Stimulated activated CD4-positive, alpha-beta T cell treated with anti-CD3 and anti-CD28 coated beads, TNF-alpha, amount 100 ng/mL, for 1 hour (primary cell): ENCODE measurements at places on chromosomes 12 and 14.

GRCh38 chr12:70722584-70723343 is 85.5 kb upstream of the PTPRB start:
- DNase-seq = no peak

DNA sequence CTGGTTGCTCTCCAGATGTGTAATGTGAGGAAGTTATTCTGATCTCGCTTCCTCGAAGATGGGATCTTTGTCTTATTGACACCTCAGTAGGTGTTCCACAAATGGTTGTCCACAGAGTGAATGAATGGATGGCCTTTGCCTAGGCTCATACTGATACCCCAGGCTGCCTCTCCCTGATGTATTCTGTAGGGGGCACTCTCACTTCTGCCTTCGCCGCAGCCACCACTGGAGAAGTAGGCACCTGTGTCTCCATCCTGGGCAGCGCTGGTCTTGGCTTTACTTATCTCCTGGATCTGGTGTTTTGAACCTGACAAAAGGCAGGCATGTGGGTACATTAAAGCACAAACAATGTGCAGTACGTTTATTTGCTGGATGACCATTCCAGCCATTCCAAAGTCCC is 82.1 kb downstream of the ZFP36L1 start:
- no peak for DNase-seq

- no peak for DNase-seq
These were observed 5.6 kb upstream of the MYH7 start for GRCh38 chr14:23441076-23441475.

DNA sequence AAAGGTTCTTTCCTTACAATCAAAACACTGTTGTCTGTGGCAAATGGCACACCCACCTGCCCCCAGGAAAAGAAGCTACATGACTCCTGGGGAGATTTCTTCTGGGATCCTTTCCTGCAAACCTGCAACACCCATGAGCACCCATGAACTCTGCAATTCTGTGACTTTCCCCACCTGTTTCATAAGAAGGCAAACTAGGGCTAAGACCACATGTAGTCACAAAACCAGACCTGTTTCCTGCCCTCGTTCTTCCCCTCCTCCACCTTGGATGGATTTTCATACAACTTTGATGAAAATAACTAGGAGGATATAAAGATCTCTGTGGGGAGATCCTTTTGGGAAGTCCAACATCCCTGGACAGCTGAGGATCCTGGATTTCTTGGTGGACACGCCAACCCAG is 1084.7 kb downstream of the BCL11B start:
- DNase-seq = no peak

DNA sequence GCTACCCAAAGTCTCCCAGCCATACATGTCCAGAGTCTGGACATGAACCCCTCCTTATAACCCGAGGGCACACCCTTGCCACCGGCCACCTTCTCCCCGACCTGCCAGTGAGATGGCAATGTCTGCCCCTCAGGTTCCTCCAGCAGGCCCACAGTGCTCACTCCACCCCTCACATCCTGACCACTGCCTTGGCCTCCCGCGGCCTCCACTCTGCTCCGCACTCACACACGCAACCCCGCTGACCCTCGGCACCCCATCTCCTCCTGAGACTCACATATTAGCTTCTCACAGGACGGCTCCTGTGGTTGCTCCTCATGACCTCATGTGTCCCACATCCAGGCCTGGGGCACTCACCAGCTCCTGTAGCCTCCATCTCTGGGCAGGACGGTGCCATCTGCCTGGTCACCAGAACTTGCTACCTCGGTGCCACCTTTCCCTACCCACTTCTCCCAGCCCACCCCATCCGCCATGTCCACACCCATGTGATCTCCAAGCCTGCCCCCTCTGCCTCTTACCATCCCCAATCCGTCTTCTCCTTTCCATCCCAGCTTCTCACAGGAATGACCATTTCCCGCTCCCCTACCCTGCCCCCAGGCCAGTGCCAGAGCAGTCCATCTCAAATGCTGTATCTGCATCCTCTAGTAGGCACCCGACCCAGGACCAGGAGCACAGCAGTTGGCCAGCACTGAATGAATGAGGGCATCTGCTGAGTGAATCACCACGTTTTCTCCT is 198.6 kb upstream of the DIO3 start:
- DNase-seq = no peak

- no peak for DNase-seq
These were observed 13.3 kb downstream of the GALC start for GRCh38 chr14:87979689-87980088.

DNA sequence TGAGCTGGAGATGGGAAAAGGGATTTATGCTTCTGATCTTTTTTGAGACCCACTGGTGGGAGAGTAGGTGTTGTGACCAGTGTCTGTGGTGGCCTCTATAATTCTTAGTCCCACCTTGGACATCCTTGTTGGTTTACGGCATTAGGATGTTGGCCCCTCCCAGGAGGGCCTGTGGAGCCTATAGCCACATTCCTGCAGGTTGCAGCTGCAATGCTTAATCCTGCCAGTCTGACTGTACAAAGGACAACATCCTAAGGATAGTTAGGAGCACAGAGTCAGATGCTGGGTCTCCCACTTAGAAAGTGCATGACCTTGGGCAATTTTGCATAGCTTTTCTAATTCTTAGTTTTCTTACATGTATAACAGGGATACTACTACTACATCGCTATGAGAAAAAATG is 150.9 kb upstream of the SLC38A2 start:
- DNase-seq = no peak

GRCh38 chr14:58145936-58146335 is 6.1 kb downstream of the ARMH4 start:
- no peak for DNase-seq

DNA sequence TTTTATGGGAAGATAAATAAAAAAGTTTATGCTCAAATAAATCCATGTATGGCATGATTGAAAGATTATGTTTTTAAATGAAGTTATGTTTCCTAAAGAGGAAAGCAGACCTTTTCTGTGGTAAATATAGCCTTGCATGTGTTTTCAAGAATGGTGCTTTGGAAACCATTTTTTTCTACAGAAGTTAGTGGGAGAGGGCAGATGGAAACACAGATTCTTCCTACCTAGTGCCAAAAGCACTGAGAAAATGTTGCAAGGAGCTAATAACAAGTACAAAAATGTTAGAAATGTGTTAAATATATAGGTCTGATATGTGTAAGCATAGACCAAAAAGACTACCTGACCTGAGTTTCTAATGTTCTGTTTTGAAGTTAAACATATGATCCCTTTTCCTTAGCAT is 24.3 kb downstream of the TECPR2 start:
- DNase-seq = no peak

GRCh38 chr14:21525962-21526671 is at the start of gene SALL2:
SALL2 (minus strand) TSS chr14:21526346; CDS start chr14:21526127, 219 bp downstream.
- no peak for DNase-seq

DNA sequence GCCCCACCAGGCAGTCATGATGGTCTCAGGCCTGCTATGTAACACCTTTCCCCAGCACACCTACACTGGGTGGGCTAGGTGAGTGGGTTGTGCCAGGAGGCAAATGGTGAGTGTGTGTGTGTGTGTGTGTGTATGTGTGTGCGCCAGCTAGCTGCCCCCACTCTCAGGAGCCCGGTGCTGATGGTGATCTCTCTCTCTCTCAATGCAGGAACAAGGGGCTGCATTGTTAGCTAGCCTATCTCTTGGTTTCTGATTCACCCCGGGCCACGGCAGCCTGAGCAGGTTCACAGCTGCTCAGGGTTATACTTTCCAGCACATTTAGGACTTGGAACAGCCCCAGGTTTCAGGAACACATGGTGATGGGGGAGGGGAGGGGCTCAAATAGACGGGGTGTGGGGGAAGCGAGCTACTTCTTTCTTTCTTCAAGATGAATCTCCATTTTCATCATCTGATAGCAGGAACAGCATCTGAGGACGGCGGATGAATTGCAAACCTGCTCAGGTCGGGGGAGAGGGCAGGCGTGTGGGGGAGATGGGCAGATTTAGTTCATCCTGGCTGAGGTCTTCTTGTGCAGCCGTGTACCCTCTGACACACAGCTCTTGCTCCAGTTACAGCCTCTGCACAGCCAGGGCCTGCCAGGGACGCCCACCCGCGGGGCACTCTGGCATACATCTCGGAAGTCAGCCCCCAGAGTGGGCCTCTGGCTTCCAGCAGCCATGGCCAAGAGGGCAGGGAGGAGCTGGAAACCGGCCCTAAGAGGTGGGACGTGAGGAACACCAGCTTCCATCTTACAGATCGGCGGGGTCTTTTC is 137.6 kb downstream of the ZFP36L1 start:
- DNase-seq = no peak

GRCh38 chr12:112456029-112456428 is 37.3 kb downstream of the PTPN11 start:
- no peak for DNase-seq

GRCh38 chr14:78329371-78329770 is 159.2 kb downstream of the NRXN3 start:
- DNase-seq = no peak

DNA sequence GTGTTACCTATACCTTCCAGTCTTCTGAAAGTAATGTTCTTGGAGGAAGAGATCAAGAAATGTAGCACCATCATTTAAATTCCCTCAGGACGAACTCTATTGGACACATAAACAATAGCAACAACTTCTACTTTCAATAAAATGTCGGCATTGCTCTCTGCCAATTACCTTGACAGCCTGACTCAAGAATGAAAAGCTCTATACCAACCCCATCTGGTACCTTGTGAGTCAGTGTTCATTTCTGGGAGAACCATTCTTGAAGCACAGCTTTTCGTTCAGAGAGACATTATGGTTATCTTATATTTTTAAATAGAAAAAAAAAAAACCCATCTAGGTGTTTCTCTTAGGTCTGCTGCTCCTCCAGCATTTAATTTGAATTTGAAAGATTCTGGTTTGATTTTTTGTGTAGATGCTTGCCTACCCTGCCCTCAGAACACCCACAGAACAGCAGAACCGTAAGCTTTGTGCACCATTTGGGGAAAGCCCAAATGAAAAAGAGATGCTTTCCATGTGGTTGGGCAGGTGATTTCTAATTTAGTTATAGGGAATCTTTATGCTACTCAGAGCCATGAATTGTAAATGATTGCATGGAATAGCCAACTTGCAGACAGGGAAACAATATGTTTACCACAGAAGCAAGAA is 156.0 kb downstream of the SAMD4A start:
- no peak for DNase-seq

DNA sequence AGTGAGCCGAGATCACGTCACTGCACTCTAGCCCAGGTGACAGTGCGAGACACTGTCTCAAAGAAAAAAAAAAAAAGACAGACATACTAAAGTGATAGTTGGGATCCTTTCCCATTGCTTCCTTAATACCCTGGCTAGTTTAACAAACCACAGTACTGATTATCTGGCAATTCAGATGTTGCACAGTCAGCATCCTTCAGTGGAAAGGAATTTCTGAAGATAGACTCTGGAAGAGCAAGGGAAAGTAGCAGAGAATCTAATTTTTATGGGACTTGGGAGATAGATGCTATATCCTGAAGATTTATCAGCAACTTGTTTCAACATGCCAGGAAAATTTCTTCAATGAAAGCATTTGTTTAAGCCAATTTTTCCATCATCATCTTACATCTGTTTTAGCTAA is 6.5 kb upstream of the PPFIBP1 start:
- no peak for DNase-seq

- no peak for DNase-seq
These were observed 296.6 kb downstream of the ADGRD1 start for GRCh38 chr12:131250028-131250950.

DNA sequence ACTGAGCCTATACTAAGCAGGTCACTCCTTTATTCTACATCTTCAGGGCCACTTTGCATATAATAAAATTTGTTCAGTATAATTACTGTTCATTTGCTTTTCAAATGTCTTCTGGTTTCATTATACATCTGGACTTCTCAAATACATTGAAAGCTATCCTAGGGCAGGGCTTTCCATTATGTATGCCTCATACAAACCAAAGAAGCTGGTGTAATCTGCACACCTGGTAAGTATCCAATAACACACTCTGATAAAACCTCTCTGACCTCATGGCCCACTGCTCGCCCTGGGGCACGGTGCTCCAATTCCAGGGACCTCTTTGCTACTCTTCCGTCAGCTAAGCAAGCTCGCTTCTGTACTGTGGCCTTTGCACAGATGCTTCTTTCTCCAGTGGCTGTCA is 21.9 kb upstream of the ISM2 start:
- DNase-seq = no peak

- no peak for DNase-seq
These were observed at the start of gene SOCS2 for GRCh38 chr12:93571925-93572711. SOCS2 (plus strand) TSS chr12:93572675; CDS start chr12:93572898, 223 bp downstream.

- DNase-seq = no peak
These were observed 3.6 kb downstream of the ZNF839 start for GRCh38 chr14:102323102-102323501.

DNA sequence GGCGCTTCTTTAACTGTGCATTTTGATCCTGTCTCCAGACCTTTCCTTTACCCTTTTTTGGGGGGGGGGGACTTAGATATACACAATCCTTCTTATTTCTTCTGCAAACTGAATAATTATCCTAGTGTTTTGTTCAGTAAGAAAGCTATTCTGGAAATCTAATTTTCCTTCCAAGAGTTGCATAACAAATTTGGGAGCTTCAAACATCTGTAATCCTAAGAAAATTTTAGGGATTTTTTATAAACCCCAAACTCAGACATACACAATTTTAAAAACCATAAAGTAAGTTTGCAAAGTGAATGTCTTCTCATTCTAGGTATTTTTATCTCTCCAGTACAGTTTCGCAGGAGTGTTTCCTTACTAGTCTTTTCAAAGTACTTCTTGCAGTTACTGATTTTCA is 182.7 kb upstream of the E2F7 start:
- DNase-seq = no peak

DNA sequence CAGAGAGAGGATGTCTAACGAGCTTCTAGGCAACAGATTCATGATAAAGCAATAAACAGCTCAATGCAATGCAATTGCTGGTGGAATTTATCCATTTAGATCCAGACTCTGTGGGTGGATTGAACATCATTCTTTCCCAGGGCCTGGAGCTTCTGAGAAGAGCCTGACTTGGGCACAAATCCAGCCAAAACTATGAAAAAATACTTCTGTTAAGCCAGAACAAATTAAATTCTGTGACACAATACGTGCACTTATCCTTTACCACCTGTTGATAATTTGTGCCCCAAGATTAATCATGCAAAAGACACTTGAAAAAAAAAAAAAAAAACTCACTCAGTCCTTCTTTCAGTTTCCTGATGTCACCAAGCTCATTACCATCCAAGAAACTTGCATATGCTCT is 446.0 kb upstream of the DCN start:
- no peak for DNase-seq

DNA sequence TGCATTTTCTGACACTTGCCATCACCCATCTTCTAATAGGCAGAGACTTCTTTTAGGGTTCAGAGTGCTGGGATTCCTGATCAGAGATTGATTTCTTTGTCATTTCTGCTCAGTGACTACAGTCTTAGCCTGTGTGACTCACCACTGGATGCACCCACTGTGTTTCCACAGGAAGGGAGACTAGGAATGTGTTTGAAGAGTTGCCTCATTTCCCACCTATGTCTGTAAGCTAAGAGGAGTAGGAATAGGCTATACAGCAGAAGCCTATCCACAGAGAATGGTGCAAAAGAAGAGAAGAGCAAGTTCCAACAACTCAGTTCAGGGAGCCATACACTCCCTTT is 60.2 kb upstream of the ACTN1 start:
- DNase-seq = no peak

DNA sequence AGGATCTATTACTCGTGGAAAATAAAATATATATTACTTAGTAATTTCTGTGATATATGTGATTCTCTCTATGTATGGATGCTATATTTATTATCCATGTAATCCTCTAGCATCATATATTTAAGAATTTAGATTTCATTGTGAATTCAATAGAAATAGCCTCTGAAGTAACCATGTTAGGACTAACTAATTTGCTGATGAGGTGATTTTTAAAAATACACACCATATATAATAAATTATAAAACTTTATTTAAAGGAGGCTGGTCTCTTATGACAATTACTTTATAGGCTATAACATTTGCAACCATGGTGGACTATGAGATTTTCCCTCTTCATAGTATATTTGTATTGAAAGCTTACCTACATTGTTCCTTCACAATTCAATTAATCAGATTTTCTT is 424.9 kb upstream of the MGAT4C start:
- DNase-seq = no peak
